ENCODE measurements at places on chromosomes 6 and 20. TPM values are rescaled to one million over a fixed set of nuclear protein-coding genes. Genes with fewer than 3 reads are reported as not detected.

The FNDC1 gene
- 102 TPM for total RNA-seq

The B3GALT4 gene
- 4.6 TPM for total RNA-seq

The DYNLT2 gene
- 5.7 TPM for total RNA-seq

The ACTL10 gene
- 0.10 TPM for total RNA-seq

The SLX4IP gene
- 7.6 TPM for total RNA-seq

The ADGRG6 gene
- 55.9 TPM for total RNA-seq

Measured in tongue (tissue), 3 donors.